ENCODE measurements at places on chromosomes 1 and 21.

DNA sequence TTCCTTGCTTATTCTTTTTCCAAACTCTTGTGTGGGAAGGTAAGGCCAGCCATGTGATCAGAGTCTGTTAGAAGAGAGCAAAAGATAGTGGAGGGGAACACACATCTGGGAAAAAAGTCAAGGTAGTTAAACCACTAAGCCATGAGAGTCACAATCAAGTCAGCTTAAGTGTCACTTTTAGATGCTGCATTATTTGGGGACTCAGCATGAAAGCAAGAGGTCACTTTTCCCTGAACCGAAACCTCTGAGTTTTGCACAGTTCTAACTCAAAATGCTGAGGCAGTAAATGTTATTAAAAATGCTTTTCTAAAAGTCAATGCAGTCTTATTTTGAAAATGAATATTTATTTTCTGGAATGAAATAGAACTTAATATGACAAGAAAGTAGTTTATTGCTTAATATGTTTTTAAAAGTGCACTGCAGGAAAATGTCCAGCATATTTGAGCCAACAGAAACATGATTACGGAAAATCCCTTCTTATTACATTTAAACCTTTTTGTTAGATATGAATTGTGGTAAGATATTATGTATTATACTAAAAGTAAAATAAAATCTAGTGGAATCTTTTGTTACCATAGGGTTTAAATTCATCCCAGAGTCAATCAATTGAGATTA, 69.3 kb downstream of the RBM11 start:
- DNase-seq, result no peak

DNA sequence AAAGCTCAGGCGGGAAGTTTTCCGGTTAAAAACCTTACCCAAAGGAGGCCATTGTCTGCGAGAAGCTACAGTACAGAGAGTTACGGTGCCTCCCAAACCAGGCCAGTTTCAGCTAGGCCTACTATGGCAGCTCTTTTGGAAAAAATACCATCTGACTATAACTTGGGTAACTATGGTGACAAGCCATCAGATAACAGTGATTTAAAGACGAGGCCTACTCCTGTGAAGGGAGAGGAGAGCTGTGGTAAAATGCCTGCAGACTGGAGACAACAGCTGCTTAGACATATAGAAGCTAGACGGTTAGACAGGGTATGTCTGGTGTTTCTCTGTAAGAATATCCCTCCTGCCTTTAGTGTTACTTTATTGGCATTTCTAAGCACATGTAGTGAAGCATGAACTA, 165.9 kb downstream of the LRRC40 start:
- DNase-seq, result no peak

DNA sequence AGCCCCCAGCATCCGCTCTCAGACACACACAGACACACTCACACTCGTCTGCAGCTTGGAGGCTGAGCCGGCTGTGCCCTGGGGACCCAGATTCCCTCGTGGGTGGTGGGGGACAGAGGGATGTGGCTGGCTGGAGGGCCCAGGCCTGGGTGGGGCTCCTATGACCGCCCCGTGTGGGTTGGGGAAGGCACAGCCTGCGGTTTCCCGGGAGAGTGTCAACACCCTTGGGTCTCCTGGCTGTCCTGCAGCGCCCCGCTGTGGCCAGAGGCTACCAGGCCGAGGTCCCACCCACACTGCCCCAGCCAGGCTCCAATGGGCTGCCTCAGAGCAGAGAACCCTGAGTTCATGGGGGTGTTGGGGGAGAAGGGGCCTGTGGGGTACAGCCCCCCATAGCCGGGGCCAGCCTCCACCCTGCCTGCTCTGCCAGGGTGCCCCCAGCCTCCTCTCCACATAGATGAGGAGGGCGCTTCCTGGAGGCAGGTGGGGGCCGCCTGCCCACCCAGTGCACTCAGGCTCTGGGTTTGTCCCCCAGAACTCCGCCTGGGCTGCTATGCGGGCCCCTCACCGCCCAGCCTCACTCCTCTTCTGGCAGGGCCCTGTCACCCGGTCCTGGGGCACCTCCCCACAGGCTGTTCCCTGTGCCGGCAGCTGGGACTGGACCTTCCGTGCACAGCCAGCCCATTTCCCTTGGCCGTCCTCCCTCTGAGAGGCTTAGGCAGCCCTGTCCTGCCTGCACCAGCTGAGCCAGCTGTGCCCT, at the start of gene TTC34:
TSS of gene TTC34 (minus strand) at position 159 of the 757 bp plus-strand sequence. CDS start 866 bp downstream, outside the sequence.
- peak; percentile 67 for DNase-seq

- DNase-seq, result no peak
Observed at GRCh38 chr1:43049481-43049880, 90.8 kb upstream of the SLC2A1 start.

- DNase-seq, result no peak
Observed at GRCh38 chr1:200838676-200839445, 33.9 kb upstream of the GPR25 start.

- DNase-seq, result no peak
Observed at GRCh38 chr1:231938211-231938610, 311.6 kb downstream of the DISC1 start.

DNA sequence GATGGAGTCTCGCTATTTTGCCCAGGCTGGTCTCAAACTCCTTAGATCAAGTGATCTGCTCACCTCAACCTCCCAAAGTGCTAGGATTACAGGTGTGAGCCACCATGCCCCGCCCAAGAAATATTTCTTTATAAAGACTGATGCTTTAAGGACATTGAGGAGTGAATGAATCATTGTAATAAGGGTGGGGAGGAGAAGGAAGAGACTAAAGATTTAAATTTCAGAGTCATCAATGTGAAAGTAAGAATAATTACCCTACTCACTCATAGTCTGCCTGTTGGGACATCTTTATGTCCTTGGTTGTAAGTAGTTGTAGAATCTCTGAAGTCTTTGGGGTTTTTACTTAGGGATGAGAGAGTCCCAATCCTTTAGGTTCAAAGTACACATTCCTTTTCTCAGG, 7.3 kb downstream of the KDM1A start:
- no peak for DNase-seq

DNA sequence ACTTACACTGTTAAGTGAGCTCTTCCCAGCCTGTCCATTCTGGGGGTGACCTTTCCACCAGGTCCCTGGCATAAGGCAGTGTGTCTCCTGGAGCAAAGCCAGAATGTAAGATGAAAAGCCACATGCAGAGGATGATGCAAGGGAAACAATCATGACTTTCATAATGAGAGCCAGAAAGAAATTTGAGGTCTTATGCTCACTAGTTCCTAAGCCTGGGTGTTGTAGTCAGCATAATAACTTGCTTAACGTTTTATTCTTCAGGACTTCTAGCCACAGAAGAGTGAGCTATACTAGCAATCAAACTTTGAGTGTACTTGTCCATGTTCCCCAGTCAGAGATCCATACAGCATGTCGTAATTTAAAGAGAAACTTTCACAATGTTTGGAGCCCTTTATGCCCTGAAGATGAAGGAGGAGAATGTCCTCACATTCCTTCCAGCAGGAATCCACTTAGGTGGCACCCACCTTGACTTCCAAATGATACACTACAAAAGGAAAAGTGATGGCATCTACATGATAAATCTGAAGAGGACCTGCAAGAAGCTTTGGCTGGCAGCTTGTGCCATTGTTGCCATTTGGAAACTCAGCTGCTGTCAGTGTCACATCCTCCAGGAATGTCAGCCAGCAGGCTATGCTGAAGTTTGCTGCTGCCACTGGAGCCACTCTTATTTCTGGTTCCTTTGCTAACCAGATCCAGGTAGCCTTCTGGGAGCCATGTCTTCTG, 60.5 kb upstream of the FOXD3 start:
- no peak for DNase-seq

- no peak for DNase-seq
Observed at GRCh38 chr1:4939266-4939665, 284.9 kb downstream of the AJAP1 start.

DNA sequence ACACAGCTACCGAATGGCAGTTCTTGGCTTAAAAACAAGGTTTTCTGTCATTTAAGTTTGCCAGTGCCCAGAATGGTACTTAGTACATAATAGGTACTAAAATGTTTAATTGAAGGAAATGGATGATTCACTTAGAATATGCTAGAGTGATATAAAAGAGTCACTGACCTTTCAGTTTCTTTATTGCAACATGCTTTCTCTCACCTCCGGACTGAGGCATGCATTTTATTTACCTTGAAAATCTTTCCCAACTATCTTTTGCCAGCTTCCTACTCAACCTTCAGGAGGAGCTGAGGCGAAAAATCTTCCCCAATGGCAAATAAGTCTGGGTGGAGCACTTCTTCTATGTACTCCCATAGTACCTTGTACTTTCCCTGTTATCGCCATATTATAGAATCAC, 244.9 kb downstream of the ZNF648 start:
- DNase-seq, result no peak

GRCh38 chr1:109531826-109532364, 7.8 kb upstream of the GPR61 start:
- DNase-seq, result no peak

GRCh38 chr21:42317826-42318746, 2.9 kb upstream of the TFF3 start:
- DNase-seq, result no peak

GRCh38 chr1:21871943-21872342, 59.9 kb downstream of the LDLRAD2 start:
- DNase-seq, result no peak

DNA sequence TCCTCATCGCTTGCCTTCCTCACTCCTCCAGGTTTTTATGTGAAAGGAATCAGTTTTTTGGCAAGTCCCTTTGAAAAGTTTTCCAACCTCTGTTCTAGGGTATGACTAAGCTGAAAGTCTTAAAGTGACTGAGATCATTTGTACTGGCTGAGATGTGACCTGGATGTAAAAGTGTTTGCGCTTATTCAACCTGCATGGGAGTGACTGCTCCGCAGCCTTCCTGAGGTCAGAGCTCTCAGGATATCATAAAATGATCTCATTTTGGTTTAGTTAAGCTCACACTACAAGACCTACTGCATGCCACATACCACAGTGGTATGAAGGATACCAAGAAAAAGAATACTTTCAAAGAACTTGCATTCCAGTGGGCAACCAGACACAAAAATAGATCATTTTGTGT, 29.8 kb upstream of the TADA1 start:
- DNase-seq, result no peak

DNA sequence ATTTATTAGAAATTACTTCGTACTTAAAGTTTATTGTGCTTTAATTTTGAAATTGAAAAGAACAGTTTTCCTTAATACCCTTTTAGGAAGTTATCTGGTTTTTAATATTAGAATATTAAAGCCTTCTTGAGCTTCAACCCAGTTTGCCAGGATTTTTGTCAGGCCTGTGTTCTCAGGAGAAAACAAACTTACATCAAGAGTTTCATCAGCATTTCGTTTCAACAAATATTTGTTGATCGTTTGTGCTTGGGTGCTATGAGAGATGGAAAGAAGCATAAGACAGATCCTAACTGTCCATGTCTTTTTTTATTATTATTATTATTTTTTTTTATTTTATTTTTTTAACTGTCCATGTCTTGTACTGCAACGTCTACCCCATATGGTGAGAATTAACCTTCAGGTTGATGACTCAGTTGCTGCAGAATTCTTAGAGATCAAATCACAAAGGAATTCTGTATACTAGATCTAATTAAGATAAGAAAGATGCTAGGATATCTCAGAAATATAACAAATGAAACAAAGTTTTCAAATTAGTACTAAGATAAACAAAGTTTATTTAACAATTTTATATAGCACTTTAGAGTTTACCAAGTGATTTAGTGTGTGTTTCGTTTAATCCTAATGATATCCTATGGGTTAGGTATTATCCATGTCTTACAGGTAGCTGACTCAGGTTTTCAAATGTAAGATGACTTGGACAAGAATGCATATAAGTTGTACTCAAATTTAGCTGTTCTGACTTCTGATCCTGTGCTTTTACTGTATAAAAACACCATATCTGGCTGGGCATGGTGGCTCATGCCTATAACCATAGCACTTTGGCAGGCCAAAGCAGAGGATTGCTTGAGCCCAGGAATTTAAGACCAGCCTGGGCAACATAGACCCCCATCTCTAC, 14.3 kb downstream of the FBXO28 start:
- no peak for DNase-seq

GRCh38 chr1:207828485-207829158, 76.8 kb downstream of the CD46 start:
- peak; percentile 44 for DNase-seq

GRCh38 chr1:2279210-2279639, 51.1 kb downstream of the SKI start:
- peak; percentile 87 for DNase-seq

- DNase-seq, result no peak
Observed at GRCh38 chr1:227894831-227895451, 52.8 kb downstream of the WNT9A start.

GRCh38 chr1:32180186-32181060, 948 bp downstream of the TXLNA start:
- DNase-seq, result peak; percentile 31

DNA sequence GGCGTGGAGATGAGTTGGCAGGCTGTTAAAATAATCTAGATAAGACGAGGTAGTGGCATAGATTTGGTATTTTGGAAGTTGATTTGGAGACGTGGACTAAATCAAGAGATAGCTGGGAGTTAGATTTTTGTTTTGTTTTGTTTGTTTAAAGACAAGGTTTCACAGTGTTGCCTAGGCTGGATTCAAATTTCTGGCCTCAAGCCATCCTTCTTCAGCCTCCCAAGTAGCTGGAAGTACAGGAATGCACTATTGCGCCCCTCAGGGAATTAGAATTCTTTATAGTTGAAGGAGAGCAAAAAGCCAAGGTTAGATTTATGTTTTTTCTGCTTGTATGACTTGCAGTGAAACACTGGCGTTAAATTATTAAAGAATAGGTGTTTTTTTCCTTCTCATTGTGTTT, 22.3 kb upstream of the SNRPE start:
- no peak for DNase-seq

GRCh38 chr1:8239306-8240023, 78.4 kb upstream of the SLC45A1 start:
- peak; percentile 34 for DNase-seq

GRCh38 chr1:184865831-184866230, 108.5 kb downstream of the NIBAN1 start:
- DNase-seq, result no peak

GRCh38 chr1:40362699-40363098, 10.8 kb upstream of the SMAP2 start:
- DNase-seq, result no peak

DNA sequence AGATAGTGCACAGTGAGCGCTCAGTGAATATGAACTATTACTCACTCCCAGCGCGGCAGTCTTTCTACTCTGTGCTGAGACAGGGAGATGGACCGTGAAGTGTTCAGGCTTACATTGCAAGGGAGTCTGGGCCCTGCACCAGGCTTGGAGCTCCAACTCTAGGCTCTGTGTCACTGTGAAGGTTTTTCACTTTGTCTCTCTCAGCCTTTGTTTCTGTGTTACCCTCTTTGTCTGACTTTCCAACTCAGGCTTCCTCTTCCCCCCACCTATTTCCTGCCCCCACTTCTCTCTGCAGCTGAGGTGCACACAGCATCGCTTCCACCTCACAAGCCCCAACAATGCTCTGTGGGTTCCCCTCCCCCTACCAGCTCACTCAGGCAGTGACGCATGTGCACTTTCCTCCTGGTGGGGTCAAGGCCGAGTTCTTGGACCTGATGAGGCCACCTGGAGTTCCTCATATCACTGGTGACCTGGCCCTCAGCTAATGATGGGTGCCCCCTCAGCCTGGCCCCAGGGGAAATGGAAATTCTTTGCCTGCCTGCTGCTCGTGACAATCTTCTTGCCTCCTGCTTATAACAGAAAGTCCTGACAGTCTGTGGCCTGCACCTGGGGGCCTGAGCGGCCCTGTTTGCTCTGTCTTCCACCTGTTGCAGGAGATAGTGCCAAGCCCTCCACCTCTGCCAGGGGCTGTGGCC, 1.1 kb upstream of the LCK start:
- DNase-seq, result no peak

All from brain (organoid and tissue), 16 donors.